AG04449 (cell line): ENCODE measurements at places on chromosomes 5 and 9.

DNA sequence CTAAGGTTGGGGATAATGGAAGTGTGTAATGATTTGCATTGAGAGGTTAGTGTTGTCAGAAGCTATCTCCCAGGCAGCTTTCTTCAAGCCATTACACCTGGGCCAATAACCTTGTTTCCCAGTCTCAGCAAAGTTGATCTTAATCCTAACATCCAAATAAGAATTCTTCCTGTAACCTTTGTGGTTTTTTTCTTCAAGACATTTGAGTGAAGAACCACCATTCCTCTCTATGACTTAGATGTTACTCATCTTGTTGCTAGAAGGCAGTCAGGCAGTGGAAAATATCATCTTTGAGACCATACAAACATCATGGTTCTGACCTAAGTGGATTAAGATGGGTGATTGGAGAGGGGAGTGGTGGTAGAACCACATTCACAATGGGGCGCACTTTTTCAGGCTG is 103.5 kb downstream of the NDUFAF2 start:
- DNase-seq = peak; percentile 37

DNA sequence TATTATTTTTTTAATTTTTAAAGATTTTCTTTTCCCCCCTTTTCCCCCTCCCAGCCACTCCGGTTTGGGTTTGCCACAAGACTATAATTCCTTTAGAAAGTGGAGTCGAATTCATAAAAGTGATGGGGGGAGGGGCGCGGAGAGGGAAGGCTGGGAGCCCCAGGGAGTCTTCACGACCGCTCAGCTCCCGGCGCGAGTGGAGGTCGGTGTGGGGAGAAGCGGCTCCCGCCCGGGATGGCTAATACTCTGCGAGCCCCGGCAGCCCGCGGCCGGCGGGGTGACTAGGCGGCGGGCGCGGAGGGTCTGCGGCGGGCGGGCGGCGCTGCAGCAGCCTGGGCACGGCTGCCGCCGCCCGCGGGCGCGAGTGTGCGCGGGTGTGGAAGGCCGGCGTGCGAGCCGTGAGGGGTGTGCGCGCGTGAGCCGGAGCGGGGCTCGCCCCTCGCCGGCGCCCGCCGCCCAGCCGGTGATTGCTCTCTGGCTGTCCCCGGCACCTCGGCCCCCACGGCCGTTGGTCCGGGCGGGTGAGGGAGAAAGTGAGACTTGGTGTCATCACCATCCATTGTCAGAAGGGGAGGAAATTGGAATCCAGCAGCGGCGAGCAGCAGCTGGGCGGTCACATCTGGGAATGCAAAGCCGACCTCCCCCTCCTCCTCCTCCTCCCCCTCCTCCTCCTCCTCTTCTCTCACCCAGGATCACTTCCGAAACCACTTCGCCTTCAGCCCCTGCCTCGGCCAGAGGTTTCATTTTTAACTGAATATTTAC is at the start of gene PARP8:
Gene PARP8 (plus strand): TSS at position 377 of the 762 bp plus-strand sequence. CDS start 459 bp downstream, outside the sequence.
- DNase-seq = no peak

GRCh38 chr9:110220809-110221208 is 12.8 kb upstream of the C9orf152 start:
- no peak for DNase-seq

DNA sequence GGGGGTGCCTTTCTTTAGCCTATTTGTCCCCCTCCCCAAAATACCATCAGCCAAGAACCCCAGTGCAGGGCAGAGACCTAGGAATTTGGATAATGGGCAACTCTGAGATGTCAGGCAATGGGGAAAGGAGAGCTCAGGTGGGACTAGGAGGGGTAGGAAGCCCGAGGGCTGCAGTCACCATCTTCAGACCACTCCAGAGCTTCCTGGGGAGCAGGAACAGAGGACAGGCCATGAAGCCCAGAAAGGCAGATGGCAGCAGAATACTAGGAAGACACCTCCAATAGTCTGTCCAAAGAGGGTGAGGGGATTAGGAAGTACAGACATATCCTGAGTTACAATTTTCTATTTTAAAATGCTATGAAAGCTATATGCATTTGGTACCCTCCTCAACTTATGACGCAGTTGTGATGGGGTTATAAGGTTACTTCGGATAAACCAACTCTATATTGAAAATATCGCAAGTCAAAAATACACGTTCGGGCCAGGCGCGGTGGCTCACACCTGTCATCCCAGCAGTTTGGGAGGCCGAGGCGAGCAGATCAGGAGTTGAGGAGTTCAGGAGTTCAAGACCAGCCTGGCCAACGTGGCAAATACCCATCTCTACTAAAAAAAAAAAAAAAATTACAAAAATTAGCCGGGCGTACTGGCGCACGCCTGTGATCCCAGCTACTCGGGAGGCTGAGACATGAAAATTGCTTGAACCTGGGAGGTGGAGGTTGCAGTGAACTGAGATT is 34.6 kb upstream of the IL17B start:
- DNase-seq = no peak

DNA sequence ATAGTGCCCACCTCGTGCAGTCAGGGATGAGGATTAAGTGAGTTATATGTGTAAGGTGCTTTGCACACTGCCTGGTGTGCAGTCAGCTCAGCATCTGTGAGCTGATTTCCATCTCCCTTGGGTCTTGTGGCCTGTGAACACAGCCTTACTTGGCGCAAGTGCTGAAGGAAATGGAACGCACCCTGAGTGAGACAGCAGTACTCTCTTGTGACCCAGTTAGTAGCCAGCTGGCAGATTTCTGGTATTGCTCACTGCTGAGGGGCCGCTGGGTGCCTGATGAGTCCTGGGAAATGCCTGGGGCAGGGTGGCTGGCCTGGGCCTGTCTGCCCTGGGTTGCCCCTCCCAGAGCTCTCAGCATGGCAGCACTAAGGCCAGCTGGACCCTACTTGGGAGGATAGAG is 90.9 kb upstream of the BOD1 start:
- peak; percentile 28 for DNase-seq

GRCh38 chr5:19767987-19768386 is 220.0 kb downstream of the CDH18 start:
- DNase-seq = no peak

GRCh38 chr9:128286440-128286839 is 10.4 kb downstream of the SWI5 start:
- DNase-seq = no peak

DNA sequence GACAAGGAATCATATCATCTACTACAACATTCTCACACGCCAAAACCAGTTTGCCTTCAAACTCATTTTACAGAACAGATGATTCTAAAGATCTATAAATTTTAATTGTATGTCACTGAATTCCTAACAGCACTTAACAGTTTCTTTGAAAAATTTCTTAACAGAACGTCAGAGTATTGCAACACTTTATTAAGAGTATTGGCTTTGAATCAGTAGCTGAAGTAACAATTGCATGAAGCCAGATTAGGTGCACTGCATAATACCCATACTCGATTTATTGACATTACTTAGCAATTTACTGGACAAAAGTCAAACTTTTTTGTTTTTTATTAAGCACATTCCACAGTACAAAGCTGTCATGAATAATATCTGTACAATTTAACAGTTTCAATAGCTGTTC is 75.8 kb downstream of the SMIM23 start:
- no peak for DNase-seq

DNA sequence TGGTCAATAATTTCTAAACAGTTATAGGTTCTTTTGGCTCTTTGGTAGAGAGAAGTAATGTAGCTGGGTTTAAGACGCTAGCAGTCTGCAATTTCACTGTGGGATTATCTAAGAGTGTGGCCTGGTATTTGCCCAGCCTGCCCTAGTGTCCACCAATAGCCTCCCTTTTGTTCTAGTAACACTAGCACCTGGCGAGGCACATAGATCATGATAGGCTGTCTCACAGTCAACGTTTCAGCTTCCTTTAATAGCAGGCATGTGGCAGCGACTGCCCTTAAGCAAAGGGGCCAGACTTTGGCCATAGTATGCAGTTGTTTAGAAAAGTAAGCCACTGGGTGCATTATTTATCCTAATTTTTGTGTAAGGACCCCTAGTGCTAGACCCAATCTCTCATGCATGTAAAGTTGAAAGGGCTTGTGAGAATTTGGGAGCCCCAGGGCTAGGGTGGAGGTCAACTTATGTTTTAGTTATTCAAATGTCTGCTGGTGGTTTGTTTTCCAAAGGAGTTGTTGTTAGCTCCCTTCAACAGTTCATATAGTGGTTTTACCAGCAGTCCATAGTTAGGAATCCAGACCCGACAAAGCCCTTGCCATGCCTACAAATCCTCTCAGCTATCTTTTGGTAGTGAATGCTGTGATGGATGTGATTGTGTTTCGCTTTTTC is 274.3 kb downstream of the HTR1A start:
- no peak for DNase-seq

- no peak for DNase-seq
These were observed 1.8 kb downstream of the PTGER4 start for GRCh38 chr5:40681363-40682153.

- DNase-seq = no peak
These were observed 939.7 kb downstream of the NR2F1-AS1 start for GRCh38 chr5:92641031-92641962.

DNA sequence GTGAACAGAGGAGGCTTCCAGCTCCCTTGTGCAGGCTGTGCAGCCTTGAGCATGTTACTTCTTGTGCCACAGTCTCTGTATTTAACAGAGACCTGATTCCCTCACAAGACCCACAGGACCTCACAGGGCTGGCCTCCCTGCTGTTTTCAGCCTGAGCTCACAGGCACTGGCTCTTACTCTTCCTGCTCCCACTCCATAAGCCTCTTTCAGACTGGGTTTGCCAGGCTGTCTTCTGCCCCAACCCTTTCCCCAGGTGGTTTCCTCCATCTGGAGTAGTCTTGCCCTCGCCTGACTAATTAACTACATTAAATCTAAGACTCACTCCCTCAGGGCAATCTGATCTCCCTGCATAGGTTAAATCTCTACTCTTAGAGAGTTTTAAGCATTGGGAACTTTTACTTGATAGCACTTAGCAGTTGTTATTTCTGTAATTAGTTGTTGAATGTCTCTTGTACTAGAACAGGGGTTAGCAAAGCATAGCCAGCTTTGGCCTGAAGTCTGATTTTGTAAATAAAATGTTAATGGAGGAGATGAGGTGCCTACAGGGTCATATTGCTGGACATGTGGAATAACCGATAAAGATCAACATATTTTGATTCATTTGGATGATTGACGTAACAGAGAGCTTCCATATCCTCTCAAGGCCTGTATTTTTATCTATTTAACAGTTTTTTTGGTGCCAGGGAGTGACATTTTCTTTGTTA is 28.6 kb upstream of the SPATA31E1 start:
- no peak for DNase-seq

DNA sequence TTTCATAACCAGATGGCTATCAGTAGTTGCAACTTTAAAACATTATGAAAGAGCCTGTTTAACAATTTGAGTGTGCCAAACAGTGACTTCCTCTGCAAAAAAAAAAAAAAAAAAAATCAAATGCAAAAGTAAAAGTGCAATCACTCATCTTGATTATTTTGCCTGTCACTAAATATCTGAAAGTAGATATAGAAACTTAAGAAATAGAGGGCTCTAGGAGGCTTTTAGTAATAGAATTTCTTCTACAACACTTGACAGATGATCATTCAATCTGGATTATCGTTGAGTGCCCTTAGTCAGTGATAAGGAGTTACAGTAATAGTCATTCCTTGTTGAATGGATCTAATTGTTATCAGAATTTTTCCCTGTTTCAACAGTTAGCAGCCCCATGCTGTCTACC is 101.8 kb downstream of the CETN3 start:
- no peak for DNase-seq

DNA sequence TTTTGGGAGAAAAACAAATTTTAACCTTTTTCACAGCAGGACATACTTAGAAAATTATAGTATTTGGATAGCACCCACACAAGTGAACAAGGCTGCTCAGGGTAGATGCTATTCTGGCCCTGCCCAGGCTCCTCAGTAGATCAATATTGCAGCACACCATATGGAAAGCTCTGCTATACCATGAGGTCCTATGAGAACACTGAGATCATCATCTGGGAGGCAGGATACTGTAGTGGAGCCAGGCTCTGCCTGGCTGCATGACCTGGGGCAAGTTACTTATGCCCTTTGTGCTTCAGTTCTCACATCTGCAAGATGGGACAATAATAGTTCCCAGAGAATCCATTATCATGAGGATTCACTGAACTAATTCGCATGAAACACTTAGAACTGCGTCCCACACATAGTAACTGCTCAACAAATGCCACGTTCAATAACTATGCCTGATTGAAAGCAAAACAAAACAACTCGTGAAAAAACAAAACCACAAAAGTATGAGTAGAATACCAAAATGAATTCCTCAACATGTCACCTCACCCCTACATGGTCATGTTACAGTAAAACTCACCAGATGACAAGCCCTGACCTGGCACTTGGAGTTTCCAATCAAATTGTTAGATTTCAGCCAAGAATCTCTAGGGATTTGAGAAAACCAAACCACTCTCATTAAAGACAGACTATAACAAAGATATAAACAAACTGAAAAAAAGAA is 31.9 kb downstream of the ARSB start:
- no peak for DNase-seq

- no peak for DNase-seq
These were observed 97.4 kb upstream of the ITGA1 start for GRCh38 chr5:52690236-52690768.

GRCh38 chr5:170150713-170151096 is 45.0 kb downstream of the FOXI1 start:
- no peak for DNase-seq

DNA sequence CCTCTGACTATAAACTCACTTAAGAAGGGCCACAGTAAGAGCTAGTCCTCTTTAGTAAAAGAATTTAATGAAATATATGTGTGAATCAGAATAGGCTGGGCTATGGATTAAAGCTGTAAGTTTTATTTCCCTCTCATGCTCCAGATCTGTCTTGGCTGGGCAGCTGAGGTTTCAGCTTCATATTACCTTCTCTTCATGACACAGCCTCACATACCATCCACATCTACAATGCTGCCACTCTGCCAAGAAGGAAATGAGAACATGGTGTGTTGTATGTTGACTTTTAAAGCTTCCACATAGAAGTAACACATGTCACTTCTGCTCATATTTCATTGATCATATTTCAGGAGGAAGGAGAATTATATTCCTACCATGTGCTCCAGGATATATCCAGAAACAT is 776.0 kb upstream of the ACO1 start:
- DNase-seq = no peak

GRCh38 chr5:102231693-102232619 is 64.1 kb downstream of the SLCO4C1 start:
- no peak for DNase-seq

DNA sequence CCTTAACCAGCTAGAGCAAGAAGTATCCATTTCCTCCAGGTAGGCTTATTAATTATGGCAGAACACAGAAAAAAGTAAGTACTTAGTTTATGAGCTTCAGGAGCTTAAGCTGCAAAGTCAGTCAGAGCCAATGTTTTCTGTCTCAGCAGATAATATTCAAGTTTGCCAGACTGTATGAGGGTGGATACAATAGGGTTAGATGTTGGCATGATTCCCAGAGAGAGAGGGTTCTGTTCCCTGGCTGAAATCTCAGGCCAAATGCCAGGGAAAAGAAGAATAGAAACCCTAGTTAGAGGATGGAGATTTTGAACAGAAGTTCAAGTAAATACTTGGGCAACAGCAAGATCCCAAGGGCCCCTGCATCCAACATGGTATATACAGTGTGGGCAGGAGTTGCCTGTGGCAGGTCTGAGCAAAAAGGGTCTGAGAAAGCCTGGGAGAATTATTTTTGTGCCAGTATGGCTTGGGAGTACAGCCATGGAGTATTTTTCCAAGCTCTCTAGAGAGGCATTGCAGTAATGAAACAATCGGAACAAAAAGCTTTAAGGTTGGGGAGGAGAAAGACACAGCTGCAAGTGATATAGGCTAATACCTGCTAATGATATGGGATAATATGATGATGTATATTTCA is 31.0 kb upstream of the ISOC1 start:
- no peak for DNase-seq
